Stimulated activated CD4-positive, alpha-beta T cell treated with anti-CD3 and anti-CD28 coated beads, Interleukin-2, amount 100 ng/mL, for 24 hours (primary cell): ENCODE measurements at places on chromosomes 4 and X.

GRCh38 chrX:79728421-79728820 is 286.1 kb upstream of the TBX22 start:
- DNase-seq = no peak

DNA sequence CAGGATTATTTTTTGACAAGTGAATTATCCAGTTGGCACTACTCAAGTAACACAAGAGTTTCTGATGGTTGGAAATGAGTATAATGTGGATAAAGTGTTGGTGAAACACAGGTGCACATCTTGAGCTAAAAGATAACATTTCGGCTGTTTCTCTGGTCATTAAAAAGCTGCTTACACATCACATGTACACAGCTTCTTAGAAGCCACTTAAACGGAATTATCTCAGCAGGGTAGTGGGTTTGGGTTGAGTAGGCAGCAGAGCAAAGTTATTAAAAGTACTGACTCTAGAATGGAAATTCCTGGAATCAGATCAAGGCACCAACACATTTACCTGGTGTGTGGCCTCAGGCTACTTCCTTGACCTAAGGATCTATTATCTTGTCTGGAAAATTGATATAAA is 55.4 kb upstream of the RASSF6 start:
- DNase-seq = no peak

GRCh38 chr4:23855912-23856605 is 33.8 kb downstream of the PPARGC1A start:
- DNase-seq = no peak

GRCh38 chr4:186958726-186959350 is 235.2 kb upstream of the FAT1 start:
- no peak for DNase-seq

- DNase-seq = no peak
Measured at GRCh38 chr4:67366311-67366861, 178.9 kb downstream of the CENPC start.

GRCh38 chr4:3301450-3302172 is 8.8 kb downstream of the RGS12 start:
- no peak for DNase-seq

GRCh38 chr4:80049813-80050534 is 23.1 kb downstream of the ANTXR2 start:
- no peak for DNase-seq

DNA sequence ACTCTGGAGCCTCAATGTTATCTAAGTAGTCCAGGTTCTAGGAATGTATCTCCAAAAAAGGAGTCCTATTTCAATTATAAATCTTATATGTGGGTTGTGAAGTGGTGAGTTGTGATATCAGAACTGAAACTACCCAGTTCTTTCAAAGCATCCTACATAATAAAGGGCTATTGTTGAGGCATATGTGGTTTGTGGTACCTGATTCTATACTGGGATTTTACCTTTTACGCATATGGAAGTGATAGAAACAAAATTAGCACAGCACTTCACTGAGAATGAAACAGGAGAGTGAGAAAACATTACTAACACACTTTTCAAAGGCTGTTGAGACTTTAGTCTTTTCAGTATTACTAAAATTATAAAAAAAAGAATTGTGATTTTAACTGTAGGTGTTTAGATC is 417.7 kb upstream of the GALNT7 start:
- DNase-seq = no peak

GRCh38 chr4:130186931-130187330 is 1091.0 kb downstream of the C4orf33 start:
- DNase-seq = no peak

DNA sequence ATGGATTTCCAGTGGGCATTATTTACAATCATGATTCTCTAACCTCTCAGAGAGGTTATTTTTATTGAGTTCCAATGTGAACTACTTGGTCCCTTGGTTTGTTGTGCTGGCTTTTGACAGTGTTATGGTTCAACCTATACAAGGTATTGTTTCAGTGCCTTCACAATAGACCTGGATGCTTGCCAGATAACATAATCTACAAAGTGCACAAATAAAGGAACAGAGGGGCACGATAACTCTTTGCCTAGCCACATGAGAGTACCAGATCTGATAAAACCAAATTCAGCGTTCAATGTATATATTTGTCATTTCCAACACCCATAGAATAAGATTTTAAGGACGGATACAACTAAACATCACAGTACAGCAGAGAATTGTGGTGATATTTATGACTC is 120.8 kb downstream of the RASL11B start:
- no peak for DNase-seq

- DNase-seq = no peak
Measured at GRCh38 chrX:113222305-113222704, 381.7 kb upstream of the AMOT start.

- DNase-seq = no peak
Measured at GRCh38 chr4:113113151-113113550, 63.7 kb downstream of the ANK2 start.

DNA sequence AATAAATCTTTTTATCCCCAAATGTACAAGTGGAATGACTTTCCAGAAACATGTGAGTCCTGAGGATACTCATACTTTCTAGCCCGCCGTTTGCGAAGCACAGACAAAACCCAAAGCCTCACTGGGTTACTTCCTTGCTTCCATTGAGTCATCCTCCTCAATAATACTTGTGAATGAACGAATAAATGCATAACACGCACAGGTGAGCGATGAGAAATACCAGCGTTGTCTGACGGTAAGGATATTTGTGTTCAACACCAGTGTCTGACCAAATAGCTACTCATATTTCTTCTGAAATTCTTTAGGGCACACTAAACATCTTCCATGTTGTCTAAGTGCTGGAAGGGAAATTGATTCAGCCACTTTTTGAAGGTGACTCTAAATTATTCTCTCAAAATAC is 36.0 kb downstream of the CCNG2 start:
- DNase-seq = no peak

- no peak for DNase-seq
Measured at GRCh38 chrX:42530027-42530426, 247.9 kb downstream of the PPP1R2C start.

DNA sequence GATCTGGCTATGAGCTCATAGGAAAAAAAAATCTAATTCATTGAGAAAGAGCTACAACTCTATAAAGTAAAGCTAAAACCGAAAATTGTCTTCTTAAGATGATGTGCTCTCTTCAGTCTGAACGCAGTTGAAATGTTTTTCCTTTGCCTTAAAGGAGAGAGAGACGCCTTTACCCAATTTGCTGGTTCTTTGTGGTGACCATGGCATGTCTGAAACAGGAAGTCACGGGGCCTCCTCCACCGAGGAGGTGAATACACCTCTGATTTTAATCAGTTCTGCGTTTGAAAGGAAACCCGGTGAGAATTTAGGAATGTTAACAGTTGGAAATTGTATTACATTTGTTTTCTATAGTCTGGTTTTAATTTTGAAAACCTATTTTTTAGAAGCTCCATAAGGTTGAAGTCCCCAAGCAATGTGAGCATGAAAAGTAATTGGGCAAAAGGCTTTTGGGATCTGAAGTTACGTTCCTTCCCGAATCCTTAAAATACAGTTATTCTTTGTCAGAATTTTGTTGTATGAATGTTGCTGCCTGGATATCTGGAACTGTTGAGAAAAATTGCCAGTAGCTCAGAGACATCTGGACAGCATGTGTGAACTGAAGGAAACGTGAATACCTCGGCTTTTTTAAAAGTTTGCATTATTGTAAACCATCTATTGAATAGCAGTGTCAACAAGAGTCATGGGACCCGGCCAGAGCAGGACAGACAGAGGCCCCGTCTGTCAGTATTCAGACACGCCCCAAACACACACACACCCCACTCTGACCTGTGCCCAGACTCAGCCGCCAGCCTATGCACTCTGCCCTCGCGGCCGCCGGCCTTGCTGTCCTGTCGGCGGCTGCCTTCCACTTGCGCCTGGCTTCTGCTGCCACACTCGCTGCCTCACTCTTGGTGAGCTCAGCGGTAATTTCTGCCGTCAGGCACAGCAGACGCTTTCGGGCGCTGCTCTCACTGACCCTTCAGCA is 9.9 kb downstream of the PIGG start:
- no peak for DNase-seq

DNA sequence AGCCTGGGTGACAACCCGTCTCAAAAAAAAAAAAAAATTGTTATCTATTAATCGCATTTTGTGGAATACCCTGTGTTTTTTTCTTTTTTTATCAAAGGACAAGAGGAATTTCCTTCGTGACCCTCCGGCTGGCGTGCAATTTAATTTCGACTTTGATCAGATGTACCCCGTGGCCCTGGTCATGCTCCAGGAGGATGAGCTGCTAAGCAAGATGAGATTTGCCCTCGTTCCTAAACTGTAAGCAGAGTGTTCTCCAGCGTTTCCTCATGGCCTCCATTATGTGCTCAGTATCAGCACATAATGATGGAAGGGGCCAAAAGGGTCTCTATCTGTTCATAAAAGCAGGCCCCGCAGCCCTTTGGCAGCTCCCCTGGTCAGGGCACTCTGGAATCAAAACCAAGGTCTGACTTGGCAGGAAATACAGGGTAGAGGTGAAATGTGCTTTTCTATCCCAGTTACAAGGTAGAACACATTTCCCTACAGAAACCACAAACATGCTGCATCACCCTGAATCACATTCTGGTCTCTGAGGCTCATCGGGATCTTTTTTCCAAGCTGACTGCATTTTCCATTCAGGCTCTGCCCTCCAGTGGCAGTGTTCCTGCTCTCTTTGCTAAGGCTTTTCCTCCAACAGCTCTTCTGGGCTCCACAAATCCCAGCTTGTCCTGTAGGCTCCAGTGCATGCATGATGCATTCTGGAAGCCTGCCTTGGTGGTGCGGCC is 24.4 kb downstream of the SYAP1 start:
- DNase-seq = no peak

- no peak for DNase-seq
Measured at GRCh38 chrX:10557166-10557565, 63.2 kb downstream of the MID1 start.

GRCh38 chrX:95996294-95996693 is 688.3 kb upstream of the DIAPH2 start:
- no peak for DNase-seq

DNA sequence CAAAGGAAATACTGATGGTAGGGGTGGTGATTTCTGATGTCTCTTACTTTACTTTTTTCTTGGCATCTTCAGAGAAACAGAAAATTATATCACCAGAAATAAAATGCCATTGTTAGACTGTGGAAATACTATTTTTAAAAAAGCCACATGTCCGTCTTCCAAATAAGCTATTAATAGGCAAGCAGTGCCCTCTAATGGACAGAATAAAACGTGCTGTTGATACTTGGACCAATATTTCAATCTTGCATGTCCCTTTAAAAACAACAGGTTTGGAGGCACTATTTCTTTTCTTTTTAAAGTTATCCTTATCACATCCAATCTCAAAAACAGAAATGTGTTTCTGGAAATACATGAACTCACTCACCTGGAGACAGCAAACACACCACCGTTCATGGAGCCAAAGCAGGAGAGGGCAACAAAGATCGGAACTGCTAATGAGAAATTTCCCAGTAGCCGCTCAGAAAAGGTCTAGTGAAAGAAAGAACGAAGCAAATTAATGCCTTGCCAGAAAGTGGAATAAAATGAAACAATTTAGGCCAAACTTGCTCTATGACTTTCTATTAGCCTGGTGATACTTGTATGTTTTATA is 59.2 kb downstream of the SLC7A11 start:
- DNase-seq = no peak

GRCh38 chr4:98253499-98253898 is 7.7 kb upstream of the RAP1GDS1 start:
- DNase-seq = no peak

DNA sequence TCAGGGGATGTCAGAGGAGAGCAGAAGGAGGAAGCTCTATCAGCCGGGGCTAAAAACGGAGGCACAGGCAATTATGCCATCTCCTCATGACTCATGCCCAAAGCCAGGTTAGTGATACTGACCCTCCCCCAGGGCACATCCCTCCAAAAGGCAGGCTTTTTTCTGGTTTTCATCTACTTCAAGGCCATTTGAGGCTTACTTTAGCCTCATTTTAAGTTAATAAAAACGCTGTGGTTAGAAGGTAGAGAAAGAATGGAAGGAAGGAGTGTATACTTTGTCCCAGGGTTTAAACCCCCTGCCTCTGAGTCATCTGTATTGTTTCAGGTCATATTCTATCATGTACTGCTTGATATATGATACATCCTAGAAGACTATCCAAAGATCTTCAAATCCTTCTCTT is 89.7 kb upstream of the NDP start:
- no peak for DNase-seq

DNA sequence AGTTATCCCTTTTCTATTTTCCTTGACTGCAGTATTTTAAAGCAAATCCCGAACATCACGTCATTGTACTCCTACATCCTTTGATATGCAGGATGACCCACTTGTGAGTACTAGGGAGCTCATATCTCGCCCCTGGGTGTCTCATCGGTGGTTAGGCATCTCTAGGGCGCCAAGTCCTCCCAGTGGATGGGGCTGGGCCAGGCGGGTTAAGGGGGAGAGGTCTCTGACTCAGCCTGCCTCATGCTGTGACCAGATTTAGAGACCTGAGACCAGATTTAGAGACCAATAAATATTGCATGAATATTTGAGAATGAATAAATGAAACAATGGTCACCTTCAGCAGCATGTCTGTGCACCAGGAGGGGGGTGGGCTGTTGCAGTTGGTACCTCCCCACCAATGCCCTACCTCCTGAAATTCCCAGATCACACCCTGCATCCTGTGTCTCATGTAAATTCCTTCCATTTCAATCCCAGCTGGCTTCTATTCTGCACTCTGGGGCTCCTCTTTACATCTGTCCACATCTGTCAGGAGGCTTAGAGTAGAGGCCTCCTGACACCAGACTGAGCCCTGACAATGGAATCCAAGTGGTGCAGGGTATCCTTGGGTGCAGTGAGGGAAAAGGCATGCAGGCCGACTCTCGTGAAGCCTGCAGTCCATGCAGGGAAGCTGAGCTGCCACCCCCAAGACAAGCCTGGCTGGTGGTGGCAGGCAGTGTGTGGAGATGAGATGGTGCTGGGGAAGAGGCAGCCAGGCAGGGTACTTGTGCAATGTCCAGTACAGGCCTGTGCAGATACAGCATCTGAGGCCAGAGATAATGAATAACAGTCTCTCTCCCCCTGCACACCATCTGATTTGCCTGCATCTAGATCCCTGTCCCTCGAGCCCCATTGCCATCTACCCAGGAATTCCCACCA is 5.2 kb downstream of the APLN start:
- no peak for DNase-seq

DNA sequence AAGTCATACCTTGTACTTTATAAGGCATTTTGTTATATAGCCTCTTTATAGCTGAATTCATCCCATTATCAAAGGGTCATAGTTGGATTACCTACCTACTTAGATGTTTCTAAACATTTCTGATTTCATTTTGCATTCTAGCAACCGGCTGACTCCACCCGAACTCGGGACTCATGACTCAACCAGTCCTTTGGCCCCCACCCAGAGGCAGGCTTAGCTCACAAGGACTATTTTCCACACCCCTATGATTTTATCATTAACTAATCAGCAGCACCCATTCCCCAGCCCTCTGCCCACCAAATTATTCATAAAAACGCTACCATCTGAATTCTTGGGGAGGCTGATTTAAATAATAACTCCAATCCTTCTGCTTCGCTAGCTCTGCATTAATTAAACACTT is 79.9 kb upstream of the EGFL6 start:
- no peak for DNase-seq

GRCh38 chrX:12894074-12895030 is 12.1 kb upstream of the TLR8 start:
- peak; percentile 48 for DNase-seq

GRCh38 chrX:145552643-145553042 is 265.0 kb upstream of the SLITRK2 start:
- DNase-seq = no peak
